BJ (cell line): ENCODE measurements at places on chromosomes 5 and 9.
A peak's percentile ranks its signal among the peaks of the same experiment; 100 is the strongest.

DNA sequence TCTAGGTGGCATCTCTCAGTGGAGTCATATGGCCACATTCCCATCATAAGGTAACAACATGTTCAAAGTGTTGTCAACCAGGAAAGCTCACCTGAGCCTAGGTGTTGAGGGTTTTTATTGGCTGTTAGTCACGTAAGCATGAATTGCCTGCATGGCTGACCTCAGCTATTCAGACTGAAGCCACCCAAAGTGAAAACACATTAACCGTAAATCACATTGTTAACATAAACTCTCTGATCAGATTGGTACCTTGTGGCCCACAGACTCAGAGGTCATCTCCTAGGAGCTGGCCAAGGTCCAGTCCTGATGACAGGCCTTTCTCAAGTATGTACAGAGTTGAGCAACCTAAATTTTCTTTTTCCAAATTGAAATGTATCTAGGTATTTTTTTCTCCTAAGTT, 26.7 kb downstream of the SRFBP1 start:
- DNase-seq = no peak

DNA sequence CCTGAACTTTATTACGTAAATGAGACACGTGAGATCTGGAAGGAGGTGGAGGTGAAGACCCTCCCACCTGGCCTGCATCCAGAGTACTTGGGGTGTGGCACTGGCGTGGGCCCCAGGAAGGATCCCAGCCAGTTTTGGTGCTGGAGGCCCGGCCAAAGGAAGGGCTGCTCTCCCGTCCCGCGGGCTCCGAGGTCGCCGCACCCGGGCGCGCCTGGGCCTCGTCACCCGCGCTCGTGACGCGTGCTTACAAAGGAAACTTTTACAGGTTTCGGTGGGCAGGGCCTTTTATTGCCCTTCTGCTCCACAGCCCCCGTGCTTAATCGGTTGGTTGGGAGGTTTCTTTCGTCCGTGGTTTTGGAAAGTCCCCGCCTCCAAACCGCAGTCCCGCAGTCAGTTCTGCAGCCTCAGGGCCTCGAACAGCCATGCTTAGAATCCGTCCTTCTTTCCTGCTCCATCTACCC, 29.2 kb downstream of the CDKN2A start:
- DNase-seq = no peak

DNA sequence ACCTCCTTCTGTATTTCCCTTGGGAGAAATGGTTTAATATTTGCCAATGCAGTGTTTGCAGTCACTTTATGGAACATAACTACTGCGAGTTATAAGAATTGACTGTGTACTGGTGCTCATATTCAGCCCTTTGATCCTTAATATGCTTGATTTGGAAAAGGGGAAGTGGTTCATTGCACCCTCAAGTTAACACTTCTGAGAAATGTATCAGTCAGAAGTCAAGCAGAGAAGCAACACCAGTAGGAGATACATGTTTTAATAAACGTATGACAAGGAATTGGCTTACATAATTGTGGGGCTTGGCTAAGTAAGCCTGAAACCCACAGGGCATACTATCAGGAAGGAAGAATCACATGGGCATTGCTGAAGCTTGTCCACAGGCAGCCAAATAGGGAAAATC, 131.0 kb upstream of the SPRY4 start:
- DNase-seq = no peak

DNA sequence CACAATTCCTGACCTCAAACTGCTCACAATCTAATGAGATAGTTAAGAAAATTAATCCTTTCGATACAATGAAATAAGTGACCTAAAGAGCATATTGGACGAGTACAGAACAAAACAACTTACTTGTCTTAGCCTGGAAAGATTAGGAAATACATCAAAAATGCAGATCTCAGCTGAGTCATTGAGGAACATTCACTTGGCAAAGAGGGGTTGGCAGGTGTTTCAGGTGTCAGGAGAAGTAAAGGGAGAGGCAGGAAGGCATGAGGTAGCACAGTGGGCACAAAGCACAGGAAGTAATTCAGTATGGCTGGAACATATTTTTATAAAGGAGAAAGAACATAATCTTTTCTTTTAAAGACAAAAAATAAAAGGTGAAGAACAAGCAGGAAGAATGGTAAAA, 628.8 kb upstream of the RGMB start:
- no peak for DNase-seq

DNA sequence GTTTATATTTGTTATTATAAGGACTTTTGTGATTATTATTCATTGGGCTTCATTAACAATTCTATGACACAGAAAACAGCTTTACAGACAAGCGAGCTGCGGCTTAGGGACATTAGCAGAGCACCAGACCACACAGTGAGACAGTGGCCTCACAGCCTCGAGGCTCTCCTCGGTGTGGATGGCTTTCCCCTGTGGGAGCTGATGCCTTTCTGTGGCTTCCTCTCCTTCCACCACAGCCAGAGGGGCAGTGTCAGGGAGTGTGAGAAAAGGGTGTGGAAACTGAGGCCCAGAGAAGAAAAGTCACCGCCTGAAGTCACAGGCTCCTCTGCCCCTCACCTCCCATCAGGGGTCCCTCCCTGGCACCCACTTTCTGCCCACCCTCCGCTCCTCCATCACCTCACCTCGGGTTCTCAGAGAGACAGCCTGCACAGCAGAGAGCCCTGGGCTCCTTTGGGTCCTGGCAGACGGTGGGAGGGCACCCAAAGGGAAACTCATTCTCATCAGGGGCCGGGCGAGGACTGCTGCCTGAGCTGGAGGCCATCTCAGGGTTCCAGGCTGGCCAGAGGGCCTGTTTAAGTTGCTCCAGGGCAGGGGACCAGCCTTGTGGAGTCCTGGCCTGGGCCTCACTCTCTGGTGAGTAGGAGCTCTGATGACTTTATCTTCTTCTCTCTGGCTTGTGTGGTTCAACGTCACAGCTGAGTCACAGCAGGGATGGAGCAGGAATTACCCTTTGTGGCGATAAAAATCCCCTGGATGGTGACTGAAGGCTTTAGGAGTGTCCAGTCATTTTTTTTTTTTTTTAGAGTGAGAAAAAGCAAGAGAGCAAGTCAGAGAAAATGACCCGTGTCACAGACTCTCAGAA, 830 bp downstream of the TRAF1 start:
- DNase-seq = peak; percentile 55

GRCh38 chr9:77221431-77221830, 44.1 kb downstream of the VPS13A start:
- no peak for DNase-seq

- no peak for DNase-seq
These were observed 34.0 kb downstream of the NDUFAF2 start for GRCh38 chr5:60978968-60979367.

DNA sequence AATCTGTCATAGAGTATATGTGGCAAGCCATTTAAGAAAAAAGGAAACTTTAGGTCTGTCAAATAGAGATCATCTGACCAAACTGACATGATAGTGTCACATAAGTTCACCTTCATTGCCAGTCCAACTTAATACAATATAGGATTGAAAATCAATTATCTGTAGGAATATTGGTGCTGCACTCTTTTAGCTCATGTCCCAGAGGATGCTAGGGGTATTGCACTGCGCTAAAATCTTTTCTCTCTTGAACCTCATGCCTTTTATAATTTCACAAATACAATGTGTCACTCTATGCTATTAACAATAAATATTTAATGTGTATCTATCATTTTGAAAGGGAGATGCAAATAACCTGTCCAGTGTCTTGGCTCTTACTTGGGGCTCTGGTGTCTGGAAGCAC, 72.4 kb upstream of the FAM120A start:
- no peak for DNase-seq

GRCh38 chr5:117680426-117680825, 1105.8 kb upstream of the SEMA6A start:
- DNase-seq = peak; percentile 57

- no peak for DNase-seq
These were observed 54.6 kb downstream of the SUB1 start for GRCh38 chr5:32639943-32640342.

GRCh38 chr5:106940301-106940846, 730.4 kb downstream of the EFNA5 start:
- DNase-seq = no peak

DNA sequence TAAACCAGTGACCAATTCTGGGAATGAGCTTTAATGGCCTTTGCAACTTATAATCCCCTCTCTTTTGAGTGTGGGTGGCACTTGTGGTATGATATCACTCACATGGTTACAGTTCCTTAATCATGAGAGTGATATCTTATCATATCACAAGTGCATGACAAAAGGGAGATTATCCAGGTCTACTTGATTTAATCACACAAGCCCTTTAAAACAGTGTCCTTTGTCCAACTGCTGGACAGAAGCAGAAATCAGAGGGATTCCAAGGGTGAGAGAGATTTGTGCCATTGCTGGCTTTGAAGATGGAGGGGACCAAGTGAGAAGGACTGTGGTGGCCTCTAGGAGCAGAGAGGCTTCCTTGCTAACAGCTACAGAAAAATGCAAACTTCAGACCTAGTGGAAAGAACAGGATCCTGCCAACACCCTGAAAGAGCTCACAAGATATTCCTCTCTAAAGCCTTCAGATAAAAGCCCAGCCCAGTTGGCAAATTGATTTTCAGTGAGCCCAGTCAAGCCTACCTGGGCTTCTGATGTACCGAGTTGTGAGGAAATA, 279.0 kb upstream of the TLE4 start:
- DNase-seq = no peak

- DNase-seq = no peak
These were observed 13.5 kb upstream of the SFXN1 start for GRCh38 chr5:175464942-175465233.

DNA sequence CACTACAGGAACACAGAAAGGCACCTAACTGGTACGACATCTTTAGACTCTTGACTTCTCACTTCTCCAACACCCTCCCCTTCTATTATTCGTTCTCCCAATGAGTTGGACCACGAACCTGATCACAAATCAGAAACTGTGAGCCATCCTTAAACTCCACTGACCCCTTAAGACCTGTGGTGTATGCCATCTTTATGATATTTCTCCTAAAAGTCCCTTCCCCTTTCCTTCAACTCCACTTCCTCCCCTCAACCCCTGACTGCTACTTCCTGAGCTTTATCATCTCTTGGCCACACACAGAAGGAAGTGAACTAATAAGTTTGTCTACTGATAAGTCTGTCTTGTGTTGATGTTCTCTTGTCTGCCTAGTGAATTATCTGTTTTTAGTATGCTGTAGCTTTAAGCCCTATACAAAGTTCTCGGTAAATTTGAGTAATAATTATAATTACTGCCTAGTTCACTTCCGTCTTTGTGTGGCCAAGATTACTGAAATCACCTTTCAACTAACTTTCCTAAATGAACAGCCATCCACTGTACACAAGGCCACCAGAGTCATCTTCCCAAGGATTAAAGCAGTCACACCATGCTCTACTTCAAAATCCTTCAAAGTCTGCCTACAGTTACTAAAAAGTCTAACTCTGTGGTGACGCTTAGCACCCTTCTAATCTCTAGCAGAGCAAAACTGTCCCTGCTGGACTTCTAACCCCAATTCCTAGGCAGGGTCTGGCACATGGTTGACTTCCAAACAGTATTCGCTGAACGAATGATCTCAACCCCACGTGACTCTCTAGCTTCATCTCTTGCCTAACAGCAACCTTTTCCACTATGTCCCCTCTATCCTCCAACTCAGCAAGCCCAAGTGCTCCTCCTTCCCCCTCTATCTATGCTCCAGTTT, 23.2 kb downstream of the ELOVL7 start:
- no peak for DNase-seq
